Activated CD8-positive, alpha-beta T cell treated with anti-CD3 and anti-CD28 coated beads for 36 hours (primary cell): ENCODE measurements at places on chromosomes 5 and 9. TPM values are rescaled to one million over a fixed set of nuclear protein-coding genes. Genes with fewer than 3 reads are reported as not detected.

- H3K4me1 ChIP-seq: no peaks in the 10 kb centered on the region
- H3K36me3 ChIP-seq: no peaks in the 10 kb centered on the region
- no peak overlapping the region for H3K27ac ChIP-seq
- no peak overlapping the region for H3K4me3 ChIP-seq
- peaks cover 23% of the 10 kb centered on the region for H3K27me3 ChIP-seq
Observed at GRCh38 chr9:128406848-128407391, 13.7 kb upstream of the CERCAM start.

GRCh38 chr5:135441350-135441831 lies 5.8 kb downstream of the DCANP1 start:
- H3K36me3 ChIP-seq: no peaks in the 10 kb centered on the region
- DNase-seq: no peak
- no peak overlapping the region for H3K4me3 ChIP-seq
- no peak overlapping the region for H3K27ac ChIP-seq
- peaks cover under 1% of the 10 kb centered on the region for H3K27me3 ChIP-seq

DNA sequence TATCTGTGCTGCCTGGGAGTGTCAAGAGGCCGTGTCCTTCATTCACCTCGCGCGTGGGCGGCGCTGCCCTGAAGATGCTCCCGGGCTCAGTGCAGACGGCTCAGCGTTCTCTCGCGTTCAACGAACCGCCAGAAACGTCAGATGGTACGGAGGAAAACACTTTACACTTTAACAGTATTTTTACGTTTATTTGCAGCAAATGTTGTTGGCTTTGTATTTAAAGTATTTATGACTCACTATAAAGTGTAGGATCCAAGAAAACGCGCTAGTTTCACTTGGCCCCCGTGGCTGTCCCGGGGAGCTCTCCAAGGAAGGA lies 544 bp upstream of the ERCC6L2 start:
- DNase-seq: peak; percentile 84
- H3K27ac ChIP-seq: no peak overlapping the region
- peaks cover 54% of the 10 kb centered on the region for H3K36me3 ChIP-seq
- H3K4me1 ChIP-seq: peaks cover 33% of the 10 kb centered on the region

- no peak overlapping the region for H3K27ac ChIP-seq
- H3K27me3 ChIP-seq: peaks cover 37% of the 10 kb centered on the region
Observed at GRCh38 chr5:153489611-153490010, 859 bp upstream of the GRIA1 start.

- H3K27me3 ChIP-seq: no peaks in the 10 kb centered on the region
- peak overlapping the region; percentile 81 for H3K27ac ChIP-seq
Observed at GRCh38 chr9:89532478-89532877, 34.6 kb upstream of the SEMA4D start.

- no peak overlapping the region for H3K4me3 ChIP-seq
- peaks cover 10% of the 10 kb centered on the region for H3K27me3 ChIP-seq
- no peaks in the 10 kb centered on the region for H3K36me3 ChIP-seq
- no peak for DNase-seq
- peaks cover 7% of the 10 kb centered on the region for H3K4me1 ChIP-seq
- no peak overlapping the region for H3K27ac ChIP-seq
Observed at GRCh38 chr5:122181863-122182262, 52.5 kb downstream of the ZNF474 start.

Gene TXNDC8
- total RNA-seq: not detected

Gene NOL6
- total RNA-seq: 45.5 TPM

Gene EGR1
- total RNA-seq: 46.4 TPM

Gene HMGCR
- 50.3 TPM for total RNA-seq

Gene CNTNAP3B
- not detected for total RNA-seq
